ENCODE measurements at places on chromosomes 16 and 17. TPM values are rescaled to one million over a fixed set of nuclear protein-coding genes. Genes with fewer than 3 reads are reported as not detected.

- DNase-seq = peak; percentile 99
These were observed at the start of gene RPL23 for GRCh38 chr17:38853292-38854219. RPL23 (minus strand) TSS chr17:38853721; CDS start chr17:38853710, 11 bp downstream.

DNA sequence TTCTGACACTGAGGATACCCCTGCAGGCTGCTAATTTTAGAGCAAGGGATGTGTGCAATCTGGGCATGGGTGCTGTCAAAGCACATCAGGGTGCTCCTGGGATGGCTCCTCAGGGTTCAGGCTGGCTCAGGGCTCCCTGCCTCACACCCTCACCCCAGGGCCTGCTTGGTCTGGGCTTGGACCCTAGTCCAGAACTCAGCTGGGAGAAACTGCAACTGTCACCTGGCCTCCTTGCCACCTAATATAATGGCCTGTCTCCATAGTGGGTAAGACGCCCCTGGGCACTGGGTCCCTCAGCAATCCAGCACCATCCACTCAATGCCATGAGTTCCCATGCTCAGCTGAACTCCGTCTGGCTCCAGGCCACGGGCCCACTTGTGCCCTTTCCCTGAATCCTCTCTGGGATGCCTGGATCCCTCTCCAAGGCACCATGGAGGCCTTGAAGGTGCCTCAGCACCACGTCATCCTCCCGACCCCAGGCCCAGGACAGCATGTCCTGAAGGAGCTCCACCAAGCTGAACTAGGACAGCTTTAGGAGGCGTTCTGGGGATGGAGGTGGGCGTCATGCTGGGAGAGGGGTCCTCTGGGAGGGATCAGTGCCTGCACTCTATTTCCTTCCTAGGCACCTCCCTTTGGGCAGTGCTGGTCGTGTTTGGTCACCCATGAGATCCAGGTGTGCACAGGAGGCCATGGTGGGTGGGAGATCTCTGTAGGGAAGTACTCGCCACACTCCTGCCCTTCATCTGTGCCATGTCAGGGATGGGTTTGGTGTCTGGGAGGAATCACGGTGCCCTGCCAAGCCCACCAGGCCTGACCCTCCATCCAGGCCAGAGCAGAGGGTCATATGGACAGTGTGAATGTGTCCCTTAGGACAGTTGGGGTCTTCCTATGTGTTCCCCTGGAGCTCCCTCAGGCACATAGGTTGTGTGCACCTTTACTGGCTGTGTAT, 1688.4 kb downstream of the TP53TG3F start:
- no peak for DNase-seq

DNA sequence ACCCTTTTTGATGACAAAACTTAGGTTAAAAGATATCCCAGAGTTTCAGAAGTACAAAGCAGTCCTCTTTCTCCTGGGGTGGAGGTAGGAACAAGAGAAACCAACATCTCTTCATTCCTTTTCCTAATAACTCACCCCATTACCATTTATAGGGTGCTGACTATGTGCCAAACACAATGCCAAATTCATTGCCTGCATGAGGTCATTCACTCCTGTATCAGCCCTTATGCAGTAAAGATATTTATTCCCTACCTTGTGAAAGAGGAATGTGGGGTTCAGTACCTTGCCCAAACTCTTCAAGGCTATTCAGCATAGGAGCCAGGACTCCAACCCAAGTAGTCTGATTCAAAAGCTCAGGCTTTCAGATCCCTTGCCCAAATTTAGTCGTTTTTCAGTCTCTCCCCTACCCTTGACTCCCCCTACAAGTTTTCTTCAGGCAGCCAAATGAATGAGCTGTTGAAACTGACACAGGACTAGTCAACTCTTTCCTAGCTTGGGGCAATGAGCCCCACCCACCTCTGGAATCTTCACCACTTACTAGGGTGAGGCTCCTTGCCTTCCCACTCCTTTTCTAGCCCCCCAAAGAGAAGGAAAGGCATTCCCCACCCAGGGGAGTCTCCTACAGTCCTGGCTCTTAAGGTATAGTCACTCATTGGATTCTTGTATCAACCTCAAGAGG, 5.9 kb downstream of the KRT14 start:
- no peak for DNase-seq

GRCh38 chr16:69709456-69710084, 16.8 kb downstream of the NQO1 start:
- DNase-seq = peak; percentile 71

- DNase-seq = no peak
These were observed 98.2 kb downstream of the CYLD start for GRCh38 chr16:50839920-50840729.

DNA sequence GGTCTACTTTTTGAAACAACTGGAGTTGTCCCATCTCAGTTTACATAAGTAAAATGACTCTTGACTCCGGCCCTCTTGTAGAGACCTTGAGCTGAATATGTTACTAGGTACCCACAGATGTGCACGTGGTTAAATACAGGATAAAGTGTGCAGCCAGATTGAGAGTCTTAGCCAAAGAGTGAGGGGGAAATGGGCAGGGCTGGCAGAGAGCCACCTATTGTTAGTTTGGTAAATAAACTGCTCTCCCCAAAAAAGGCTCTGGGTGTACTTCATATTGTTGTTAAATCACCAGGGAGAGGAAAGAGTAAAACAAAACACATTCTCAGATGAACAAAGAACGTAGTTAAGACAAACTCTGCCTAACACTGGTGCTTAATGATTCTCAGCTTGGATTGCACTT, 20.3 kb downstream of the G6PC1 start:
- DNase-seq = peak; percentile 20

DNA sequence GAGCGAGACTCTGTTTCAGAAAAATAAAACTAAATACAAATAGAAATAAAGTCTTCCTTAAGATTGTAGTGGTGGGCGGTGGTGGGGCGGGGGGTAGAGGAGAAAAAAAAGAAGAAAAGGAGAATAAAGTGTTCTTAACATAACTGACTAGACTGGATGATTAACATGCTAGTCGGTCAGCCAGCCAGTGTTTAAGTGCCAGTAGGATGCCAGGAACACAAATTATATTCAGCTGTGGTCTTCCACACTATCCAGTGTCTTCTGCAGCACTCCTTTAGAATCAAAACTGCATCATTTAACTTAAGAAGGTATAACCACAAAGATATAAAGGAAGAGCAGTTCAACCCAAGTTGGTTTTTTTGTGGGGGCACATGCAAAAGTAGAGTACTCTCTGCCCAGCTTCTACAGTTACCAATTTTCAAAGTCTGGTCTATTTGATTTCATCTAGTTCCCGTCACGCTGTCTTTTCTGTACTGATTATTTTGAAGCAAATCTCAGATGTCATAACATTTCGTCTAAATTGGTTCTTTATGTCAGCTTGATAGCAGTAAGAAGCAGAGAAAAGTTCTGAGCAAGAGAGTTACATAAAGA, 15.8 kb downstream of the HEATR3 start:
- DNase-seq = no peak

DNA sequence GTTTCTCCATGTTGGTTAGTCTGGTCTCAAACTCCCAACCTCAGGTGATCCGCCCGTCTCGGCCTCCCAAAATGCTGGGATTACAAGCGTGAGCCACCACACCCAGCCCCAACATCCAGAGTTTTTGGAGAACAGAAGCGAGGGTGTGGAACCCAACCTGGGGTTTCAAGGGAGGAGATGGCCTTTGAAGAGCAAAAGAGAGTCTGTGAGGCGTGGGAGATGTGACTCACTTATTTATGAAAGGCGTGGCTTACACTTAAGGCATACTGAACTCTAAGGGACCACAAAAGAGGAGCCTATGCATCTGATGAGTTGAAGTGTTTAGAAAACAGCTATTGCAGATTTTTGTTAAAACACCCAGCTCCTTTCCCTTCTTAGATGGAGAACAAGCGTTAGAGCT, 18.9 kb downstream of the ARSG start:
- DNase-seq = no peak

- no peak for DNase-seq
These were observed 324.1 kb upstream of the GOT2 start for GRCh38 chr16:59058250-59058649.

DNA sequence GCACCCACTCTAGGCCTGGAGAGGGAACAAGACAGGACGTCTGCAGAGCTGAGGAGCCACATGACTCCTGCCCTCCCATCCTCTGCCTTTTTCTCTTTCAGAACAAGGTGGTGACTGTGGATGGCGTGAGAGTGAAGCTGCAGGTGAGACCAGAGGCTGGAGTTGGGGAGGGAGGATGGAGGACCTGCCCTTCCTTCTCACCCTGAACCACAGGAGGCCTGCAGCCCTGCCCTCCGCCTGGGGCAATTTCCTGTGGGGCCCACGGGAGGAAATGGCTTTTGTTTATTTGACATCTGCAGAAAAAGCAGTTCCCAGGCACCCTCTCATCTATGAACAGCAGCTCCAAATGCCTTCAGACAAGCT, 5.1 kb downstream of the RAB37 start:
- no peak for DNase-seq

DNA sequence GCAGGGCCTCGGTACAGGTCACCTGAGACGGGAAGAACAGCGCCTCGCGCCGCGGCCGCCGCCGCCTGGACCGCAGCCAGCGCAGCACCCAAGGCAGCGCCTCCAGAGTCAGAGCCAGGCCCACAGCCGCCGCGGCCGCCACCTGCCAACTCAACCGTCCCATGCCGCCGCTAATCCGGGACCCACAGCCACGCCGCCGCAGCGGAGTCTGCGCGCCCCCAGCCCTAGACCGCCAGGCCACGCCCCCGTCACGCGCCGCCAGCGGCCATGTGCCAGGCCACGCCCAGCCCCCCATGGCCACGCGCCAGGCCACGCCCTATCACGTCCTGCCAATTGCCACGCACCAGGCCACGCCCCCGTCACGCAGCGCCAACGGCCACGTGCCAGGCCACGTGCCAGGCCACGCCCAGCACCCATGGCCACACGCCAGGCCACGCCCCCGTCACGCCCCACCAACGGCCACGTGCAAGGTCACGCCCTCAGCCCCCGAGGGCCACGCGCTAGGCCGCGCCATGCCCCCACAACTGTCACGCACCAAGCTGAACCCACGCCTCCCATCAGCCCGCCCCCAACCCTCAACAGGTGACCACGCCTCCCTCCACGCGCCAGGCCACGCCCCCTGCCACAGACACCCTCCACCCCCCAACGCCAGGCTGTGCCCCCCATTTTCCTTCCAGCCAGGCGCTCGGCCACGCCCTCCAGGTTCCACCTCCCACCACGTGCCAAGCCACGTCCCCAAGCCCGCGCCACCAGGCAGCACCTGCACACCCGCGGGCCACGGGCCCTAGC, at the start of gene PLD6:
Gene PLD6 (minus strand): TSS at position 210 of the 789 bp plus-strand sequence. CDS start 47 bp downstream, at position 163.
- peak; percentile 62 for DNase-seq

Gene RNF40
- 60.5 TPM for polyA plus RNA-seq

Gene TNFSF13
- polyA plus RNA-seq = 2.8 TPM

Gene NPIPA8
- polyA plus RNA-seq = 33.9 TPM

Gene HERPUD1
- polyA plus RNA-seq = 69.3 TPM

Gene CNGB1
- not detected for polyA plus RNA-seq
